ENCODE measurements at places on chromosomes 12 and 14. TPM values are rescaled to one million over a fixed set of nuclear protein-coding genes. Genes with fewer than 3 reads are reported as not detected.

DNA sequence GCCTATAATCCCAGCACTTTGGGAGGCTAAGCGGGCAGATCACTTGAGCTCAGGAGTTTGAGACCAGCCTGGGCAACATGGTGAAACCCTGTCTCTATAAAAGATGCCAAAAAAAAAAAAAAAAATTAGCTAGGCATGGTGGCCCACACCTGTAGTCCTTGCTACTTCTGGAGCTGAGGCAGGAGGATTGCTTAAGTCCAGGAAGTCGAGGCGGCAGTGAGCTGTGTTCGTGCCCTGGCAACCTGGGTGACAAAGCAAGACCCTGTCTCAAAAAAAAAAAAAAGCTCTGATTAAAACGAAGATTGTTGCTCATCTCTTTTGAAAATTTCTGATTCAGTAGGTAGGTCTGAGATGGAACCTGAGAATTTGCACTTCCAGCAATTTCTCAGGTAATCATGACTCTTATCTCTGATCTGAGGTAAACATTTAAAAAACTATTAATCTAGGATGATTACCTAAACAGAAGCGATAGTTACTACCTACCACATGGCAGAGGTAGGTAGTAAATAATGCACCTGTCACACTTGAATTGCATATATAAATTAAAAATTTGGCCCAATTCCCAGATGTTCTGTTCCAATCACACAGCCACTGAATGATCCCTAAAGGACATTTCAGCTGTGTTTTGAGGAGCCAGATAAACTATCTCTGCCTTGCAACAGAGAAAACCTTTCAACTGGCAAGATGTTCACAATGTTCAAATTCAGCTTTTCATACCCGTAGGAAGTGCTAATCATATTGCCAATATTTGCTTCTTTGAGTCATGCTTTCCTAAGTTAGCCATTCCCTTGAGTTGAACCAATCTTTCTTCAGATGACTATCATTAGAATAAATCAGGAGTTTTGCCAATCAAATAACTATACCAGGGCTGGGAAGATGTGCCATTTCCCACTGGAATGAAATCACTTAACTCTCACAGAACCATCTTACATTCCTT, 4.2 kb upstream of the TEP1 start:
- DNase-seq, result no peak

DNA sequence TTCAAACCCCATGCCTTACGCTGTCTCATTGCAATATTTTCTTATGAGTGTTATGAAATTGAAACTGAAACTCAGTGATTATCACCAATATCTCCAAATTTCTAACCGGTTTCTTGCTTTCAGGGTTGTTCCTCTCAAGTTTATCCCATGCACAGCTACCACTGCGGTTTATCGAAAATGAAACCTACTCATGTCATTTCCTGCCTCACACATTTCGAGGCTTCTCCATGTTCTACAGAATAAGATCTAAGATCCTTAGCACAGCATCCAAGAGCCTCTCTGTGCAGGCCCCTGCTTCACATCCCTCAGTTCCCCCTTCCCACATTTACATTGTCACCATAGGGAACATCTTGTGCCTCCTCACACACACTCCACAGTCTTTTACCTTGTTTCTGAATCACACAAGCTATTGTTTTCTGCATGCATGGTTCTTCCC, 45.5 kb upstream of the FAR2 start:
- no peak for DNase-seq

- DNase-seq, result no peak
These were observed 404.3 kb downstream of the NPAS3 start for GRCh38 chr14:33343016-33343415.

DNA sequence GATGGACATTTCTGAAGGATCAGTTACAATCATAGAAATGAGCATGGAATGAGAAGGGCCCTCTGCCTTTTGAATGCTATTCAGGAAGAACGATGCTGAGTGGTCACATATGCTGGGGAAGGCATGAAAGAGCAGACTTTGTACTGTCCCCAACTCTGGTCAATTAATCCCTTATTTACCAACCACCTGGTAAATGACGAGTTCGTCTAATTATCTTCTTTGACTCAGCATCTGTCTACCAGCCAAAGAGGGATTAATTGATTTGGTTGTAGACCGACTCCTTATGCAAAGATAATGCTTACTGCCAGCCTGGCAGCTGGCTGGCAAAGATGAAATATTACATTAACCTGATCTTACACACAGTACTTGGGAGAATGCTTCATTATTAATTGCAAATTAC, 152.2 kb downstream of the CHST11 start:
- DNase-seq, result no peak

GRCh38 chr12:132393245-132393795, 63.9 kb upstream of the GALNT9 start:
- no peak for DNase-seq

- DNase-seq, result no peak
These were observed 52.8 kb upstream of the GTF2A1 start for GRCh38 chr14:81273521-81273920.

AQP2 gene
- not detected for total RNA-seq

- DNase-seq, result no peak
These were observed 410.2 kb downstream of the APAF1 start for GRCh38 chr12:99055299-99055698.

GRCh38 chr12:2284321-2284813, 231.6 kb downstream of the CACNA1C start:
- DNase-seq, result peak; percentile 56

DNA sequence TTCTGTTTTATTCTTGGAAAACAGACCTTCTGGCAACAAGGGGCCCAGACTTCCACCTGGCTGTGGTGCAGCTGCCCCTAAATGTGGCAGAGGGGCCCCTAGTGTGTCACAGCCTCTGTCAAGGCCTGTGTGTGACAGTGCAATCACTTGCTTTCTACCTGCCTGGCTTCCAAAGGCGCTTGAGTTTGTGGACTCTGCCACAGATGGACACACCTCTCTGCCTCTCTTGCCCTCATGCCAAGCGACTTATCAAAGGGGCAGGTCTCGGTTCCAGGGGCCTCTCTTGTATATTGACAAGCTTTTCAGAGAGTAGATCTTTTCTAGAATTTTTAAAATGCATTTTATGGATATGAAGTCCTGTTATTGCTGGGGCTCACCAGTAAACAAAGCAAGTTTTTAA, 217.2 kb downstream of the SLC15A4 start:
- no peak for DNase-seq

NRXN3 gene
- total RNA-seq, result 1.7 TPM

DNA sequence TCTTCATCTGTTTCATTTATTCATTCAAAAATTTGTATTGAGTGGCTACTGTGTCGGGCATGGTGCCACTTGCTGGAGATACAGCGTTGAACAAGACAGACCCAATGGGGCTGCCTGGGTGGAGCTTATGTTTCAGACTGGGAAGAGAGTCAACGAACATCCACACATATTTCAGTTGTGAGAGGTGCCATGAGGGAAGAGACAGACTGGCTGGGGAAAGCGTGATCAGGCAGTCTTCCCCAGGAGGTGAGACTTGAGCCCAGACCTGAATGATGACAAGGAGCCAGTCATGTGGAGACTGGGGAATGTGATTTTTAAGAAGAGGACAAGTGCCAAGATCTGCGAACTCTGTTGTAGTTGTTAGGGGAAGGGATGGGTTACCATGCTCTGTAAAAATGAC, 12.2 kb downstream of the BICD1 start:
- no peak for DNase-seq

- no peak for DNase-seq
These were observed 14.1 kb downstream of the PYROXD1 start for GRCh38 chr12:21451529-21451928.

- DNase-seq, result no peak
These were observed at the start of gene AMN for GRCh38 chr14:102922490-102923200. Gene AMN, plus strand, starts transcription at chr14:102922663. Its CDS starts 26 bp downstream, at chr14:102922689.

FAM181A gene
- not detected for total RNA-seq

GYS2 gene
- not detected for total RNA-seq

DNA sequence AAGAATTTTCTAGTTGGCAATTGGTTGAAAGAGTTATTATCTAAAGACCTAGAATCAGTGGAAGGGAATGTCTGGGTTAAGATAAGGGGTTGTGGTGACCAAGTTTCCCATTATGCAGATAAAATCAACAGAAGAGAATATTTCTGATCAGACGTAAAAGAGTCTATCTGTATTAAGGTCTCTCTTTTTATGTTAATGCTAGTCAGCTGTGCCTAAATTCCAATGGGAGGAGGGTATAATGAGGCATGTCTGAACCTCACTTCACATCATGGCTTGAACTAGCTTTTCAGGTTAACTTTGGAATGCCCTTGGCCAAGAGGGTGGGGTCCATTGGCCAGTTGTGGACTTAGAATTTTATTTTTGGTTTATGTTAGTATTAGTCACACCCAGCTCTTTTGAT, 34.3 kb upstream of the CHST11 start:
- DNase-seq, result no peak

DNA sequence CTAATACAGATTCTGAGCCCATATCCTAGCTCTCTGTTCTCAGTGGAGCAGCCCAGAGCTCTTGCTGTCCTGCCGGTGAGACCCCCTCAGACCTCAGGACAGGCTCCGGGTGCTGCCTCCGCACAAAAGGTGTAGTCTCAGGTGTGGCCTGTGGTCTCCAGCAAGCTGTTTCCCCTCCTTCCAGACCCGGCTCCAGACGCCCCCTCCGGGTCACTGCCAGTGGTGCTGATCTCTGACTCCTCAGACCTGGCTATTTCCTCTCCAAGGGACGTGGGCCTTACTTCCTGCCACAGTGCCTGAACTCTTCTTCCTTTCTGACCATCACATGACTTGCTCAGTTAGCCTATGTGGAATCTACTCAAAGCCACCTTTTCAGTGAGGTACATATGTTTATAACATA, 337.5 kb downstream of the GLT1D1 start:
- DNase-seq, result no peak

- no peak for DNase-seq
These were observed 68.6 kb upstream of the USP15 start for GRCh38 chr12:62191491-62192179.

GRCh38 chr14:81206115-81206514, 14.6 kb downstream of the GTF2A1 start:
- no peak for DNase-seq

GRCh38 chr12:85627584-85627983, 208.6 kb downstream of the RASSF9 start:
- DNase-seq, result no peak

GRCh38 chr12:101931498-101932326, 54.3 kb downstream of the DRAM1 start:
- DNase-seq, result no peak

DNA sequence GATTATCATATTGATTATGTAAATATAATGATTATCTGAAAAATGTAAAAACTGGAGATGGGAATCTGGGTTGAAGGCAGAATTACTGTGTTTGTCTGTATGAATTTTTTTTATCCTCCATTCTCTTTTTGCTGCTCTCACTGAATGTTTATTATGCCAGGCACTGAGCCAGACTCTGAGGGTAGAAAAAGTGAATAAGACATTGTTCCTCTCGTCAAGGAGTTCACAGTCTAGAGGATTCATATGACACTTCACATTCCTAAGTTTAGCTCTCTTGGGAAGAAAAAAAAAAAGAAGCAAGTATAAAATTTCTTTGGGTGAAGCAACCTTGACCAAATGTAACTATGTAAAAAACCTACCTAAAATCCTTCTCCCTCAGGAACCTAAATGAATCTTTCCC, 120.9 kb upstream of the LMO3 start:
- DNase-seq, result no peak

- DNase-seq, result no peak
These were observed 225.4 kb downstream of the APAF1 start for GRCh38 chr12:98870504-98870903.

DNA sequence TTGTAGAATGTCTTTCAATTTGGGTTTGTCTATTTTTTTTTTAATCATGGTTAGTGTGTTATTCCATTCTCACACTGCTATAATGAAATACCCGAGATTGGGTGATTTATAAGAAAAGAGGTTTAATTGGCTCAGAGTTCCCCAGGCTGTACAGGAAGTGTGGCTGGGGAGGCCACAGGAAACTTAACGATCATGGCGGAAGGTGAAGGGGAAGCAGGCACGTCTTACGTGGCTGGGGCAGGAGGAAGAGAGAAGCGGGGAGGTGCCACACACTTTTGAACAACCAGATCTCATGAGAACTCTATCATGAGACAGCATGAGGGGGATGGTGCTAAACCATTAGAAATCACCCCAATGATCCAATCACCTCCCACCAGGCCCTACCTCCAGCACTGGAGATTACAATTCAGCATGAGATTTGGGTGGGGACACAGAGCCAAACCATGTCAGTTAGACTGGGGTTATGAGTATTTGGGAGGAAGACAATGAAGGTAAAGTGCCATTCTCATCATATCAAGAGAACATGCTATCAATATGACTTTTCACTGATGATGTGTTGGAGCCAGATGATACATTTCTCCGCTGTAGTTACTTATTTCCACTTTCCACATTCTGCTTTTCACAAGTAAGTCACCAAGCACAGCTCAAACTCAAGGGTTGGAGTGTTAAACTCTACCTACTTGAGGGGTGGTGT, 45.8 kb downstream of the AP5M1 start:
- DNase-seq, result no peak

DNA sequence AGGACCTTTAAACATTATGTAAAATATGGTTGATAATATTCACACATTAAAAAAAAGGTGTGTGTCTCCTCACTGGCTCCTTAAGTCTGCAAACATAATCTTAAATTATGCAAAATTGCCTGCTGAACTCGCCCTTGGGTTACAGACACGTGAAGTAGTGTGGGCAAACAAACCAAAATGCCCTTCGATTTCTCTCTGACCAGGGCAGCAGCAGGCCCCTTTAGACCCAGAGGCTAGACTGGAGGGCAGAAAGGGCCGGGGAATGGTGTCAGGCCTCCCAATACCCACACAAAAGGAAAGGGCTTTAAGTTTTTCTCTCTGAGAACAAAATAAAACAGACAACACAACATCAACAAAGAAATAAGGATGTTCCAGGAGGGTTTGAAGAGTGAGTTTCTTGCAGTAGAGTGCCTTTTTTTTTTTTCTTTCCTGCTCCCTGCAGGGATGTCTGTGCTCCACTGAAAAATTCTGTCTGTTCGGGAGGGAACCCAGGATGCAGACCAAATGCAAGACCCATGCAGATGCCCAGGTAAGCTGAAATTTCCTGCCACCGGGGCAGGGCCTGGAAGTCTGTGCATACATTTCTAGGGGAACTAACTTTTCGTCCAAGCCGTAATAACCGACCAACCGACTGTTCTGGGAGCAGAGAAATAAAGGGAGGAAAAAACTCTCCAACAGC, 1.7 kb downstream of the TBX3 start:
- no peak for DNase-seq

MYO1A gene
- not detected for total RNA-seq

DNA sequence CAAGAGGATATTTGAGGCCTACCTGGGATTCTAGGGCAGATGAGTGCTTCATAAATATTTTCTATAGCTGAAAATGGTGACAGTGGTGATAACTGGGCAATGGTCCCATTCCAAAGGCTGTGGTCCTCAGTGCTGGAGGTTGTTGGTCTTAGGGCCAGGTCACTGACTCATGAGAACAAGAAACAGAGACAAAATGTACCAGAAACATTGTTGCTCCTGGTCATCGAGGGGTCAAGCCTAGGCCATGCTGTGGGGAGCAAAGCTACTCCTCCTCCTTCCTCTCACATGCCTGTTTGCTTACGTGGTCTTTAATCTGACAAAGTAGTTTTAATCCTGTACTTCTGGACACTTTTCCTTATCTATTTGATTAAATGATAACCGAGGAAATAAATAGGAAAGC, 33.8 kb downstream of the ERG28 start:
- DNase-seq, result no peak

- DNase-seq, result no peak
These were observed 250.3 kb downstream of the SYT1 start for GRCh38 chr12:79114896-79115295.

Data from lower leg skin (tissue), 4 donors.